Mesenteric fat pad (tissue), 1 donor: ENCODE measurements at places on chromosomes 16 and 17.

- DNase-seq = no peak
Measured at GRCh38 chr16:50706250-50706649, 12.8 kb downstream of the NOD2 start.

GRCh38 chr17:18318771-18319450 is 3.8 kb downstream of the SMCR8 start:
- no peak for DNase-seq

GRCh38 chr17:80758481-80759376 is 214.1 kb downstream of the RPTOR start:
- peak; percentile 43 for DNase-seq

DNA sequence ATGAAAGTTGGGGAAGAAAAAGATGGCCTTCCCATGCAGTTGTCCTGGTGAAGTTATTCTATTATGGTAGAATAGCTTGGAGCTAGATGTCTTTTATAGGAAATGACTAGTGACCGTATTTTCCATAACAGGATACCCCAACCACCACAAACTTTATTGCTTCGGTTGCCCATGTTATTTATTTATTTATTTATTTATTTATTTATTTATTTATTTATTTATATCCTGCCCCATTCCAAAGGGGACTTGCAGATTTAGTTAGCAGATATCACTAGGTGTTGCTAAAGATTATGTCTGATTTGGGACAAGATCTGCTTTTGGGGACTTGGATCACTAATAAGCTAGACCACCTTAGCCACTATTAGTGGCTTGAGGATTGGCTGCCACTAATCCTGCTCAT is 68.3 kb downstream of the ARHGAP44 start:
- DNase-seq = no peak

DNA sequence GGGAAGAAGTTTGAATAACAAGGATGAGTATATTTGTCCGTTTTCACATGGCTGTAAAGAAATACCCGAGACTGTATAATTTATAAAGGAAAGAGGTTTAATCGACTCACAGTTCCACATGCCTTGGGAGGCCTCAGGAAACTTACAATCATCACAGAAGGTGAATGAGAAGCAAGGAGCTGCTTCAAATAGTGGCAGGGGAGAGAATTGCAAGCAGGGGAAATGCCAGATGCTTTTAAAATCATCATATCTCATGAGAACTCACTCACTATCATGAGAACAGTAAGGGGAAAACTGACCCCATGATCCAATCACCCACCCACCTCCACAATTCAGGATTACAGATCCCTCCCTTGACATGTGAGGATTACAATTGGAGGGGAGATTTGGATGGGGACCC is 212.8 kb upstream of the CDH8 start:
- DNase-seq = no peak

GRCh38 chr17:14156689-14157088 is 80.0 kb downstream of the CDRT15 start:
- no peak for DNase-seq

DNA sequence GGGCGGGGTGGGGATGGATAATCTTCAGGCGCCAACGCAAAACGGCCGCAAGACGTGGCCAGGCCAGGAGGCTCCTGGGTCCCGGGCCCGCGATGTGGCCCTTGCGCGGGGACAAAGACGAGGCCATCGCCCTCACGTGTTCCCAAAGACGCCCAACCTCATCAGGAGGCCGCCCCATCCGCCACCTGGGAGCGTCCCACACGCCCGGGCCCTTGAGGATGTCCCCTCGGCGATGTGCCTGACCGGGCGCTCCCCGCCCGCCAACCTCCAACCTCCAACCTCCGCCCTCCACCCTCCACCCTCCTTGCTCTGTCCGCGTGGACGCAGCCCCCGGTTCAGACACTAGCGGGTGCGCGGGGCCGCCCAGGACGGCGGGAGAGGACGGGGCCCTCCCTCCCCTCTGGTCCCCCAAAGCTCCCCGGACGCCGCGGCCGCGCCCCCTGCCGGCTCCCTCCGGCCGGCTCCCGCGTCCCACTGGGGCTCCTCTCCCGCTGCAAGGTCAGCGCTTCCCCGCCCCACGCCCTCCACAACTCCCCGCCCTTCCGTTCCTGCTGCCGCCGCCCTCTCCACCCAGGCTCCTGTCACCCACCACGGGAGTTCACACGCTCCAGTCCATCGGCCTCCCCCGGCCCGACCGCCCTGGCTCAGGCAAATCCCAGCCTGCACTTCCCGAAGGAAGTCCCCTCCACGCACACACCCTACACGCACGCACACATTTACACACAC is 250.8 kb upstream of the RPL38 start:
- peak; percentile 81 for DNase-seq

DNA sequence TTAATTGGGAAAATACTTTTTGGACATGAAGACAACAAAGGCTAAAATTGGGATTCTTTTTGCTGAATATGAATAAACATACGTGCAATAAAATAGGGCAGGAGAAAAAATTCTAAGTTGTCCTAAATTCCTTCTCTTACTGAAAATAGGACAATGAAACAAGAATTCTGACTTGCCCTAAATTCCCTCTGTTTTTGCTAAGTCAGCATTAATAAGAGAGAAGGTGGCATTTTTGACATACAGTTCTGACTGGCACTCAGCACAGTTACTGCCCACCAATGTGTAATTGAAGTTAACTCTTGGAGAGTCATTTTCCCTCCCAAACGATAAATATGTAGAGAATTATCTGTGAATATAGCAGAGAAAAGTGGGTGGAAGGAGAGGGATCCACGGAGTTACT is 1021.1 kb upstream of the CDH8 start:
- no peak for DNase-seq

DNA sequence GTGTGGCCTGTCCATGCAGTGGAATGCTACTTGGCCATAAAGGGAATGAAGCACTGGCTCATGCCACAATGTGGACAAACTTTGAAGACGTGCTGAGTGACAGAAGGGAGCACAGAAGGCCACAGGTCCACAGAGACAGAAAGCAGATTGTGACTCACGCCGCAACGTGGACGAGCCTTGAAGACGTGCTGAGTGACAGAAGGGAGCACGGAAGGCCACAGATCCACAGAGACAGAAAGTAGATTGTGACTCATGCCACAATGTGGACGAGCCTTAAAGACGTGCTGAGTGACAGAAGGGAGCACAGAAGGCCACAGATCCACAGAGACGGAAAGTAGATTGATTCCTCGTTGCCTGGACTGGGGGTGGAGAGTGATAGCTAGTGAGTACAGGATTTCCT is 19.2 kb downstream of the ZC3H18 start:
- DNase-seq = no peak

DNA sequence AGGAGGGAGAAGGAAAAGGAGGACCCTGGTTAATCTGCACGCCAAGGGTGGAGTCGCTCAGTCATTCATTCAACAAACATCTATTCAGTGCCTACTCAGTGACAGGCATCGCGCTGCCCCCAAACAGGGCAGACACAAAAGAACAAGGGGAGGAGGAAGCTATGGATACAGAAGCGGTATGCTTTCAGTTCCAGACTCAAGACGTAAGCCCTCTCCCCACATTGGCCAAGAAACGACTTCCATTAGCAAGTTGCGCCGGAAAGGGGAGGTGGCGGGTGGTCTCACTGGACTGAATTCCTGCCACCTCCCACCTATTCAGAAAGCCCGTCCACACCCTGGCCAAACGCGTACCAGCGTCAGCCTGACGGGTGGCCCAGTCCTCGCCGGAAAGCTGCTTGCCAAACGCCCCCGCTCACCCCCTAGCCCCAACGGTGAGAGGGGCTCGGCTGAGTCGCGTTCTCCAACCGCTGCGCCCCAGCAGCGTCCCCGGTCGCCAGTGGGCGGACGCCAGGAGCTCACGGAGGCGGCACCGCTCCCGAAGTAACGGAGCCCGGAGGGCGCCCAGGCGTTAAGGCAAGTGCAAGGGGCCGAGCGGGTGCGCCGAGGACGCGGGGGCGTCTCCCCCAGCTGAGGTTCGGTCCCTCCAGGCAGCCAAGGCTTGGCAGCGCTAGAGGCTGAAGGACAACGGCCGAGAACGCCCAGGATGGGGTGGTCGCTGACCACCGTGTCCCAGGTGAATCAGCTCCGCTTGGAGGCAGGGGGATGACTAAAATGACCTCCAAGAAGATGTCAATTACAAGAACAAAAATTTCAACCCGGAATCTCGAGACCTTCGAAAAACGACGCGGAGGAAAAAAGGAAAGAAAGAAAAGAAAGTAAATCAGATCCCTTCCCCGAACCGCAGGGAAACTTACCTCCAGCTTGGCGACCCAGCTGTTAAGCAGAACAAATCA is 470.7 kb downstream of the SOX9 start:
- no peak for DNase-seq

DNA sequence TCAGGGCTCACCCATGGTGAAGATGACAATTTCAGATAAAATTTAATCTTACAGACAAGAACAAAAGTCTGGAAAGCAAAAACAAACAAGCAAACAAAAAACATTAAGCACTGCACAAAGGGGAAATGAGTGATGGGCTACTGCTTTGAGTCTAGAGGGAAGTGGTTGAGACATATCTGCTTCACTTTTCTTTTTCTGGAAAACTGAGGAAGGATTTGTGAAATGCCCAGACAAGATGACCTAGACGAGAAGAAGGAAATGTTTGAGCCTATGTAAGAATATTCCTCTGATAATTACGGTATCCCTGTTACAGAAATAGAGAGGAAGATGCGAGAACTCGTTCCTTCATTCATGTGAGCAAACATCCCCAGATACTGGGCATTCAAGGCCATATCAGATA is 11.5 kb upstream of the HYDIN start:
- DNase-seq = no peak

DNA sequence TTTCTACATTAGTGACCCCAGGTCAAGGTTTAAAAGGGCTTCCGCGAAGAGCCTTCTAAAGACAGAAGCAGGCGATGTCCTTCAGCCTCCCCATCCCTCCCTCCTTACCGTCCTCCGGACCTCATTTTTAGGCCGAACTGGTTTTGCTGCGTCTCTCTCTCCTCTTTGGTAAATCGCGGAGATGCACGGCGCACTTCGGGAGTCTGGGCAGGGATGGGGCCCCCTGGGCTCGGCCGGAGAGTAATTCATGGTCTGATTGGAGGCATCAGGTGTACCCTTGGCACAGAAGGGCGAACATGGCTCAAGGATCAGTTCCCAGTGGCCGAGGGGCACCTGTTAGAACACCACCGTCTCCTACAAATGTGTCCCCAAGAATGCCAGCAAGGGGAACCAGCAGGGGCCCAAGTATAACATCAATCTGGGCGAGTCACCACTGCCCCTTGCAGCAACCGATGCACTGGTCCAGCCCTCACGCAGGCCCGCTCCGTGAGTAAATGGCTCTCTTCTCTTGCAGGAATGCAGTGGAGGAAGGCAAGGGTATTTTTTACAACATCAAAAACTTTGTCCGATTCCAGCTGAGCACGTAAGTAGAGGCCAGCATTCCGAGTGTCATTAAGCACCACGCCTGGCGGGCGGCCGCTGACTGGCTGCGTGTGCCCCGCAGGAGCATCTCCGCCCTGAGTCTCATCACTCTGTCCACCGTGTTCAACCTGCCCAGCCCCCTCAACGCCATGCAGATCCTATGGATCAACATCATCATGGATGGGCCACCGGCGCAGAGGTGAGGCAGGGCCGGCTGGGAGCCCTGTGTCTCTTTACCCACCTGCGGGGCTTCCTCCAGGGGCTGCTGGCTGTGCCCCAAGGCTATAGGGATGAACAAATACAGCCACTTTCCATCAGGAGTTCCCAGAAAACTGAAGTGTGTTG is 45.6 kb downstream of the MEAK7 start:
- DNase-seq = peak; percentile 84

DNA sequence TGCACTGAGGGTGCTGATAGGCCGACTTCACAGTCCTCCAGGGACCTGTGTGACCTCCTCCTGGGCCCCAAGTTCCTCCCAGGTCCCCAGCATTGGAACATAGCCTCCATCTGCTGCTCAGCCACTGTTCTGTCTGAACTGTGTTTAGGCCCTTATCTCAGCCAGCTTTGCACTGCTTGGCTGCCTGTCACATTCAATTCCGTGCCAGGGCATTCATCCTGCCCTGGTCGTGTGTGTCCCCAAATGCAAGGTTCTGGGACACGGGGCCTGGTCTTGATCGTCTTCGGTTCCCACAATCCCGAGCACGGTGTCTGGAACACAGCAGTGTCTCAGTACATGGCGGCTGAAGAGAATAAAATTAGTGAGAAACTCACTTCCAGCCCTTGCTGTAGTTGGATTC is 69.9 kb upstream of the NFAT5 start:
- DNase-seq = no peak

GRCh38 chr17:1147664-1148063 is 32.1 kb downstream of the ABR start:
- DNase-seq = no peak

DNA sequence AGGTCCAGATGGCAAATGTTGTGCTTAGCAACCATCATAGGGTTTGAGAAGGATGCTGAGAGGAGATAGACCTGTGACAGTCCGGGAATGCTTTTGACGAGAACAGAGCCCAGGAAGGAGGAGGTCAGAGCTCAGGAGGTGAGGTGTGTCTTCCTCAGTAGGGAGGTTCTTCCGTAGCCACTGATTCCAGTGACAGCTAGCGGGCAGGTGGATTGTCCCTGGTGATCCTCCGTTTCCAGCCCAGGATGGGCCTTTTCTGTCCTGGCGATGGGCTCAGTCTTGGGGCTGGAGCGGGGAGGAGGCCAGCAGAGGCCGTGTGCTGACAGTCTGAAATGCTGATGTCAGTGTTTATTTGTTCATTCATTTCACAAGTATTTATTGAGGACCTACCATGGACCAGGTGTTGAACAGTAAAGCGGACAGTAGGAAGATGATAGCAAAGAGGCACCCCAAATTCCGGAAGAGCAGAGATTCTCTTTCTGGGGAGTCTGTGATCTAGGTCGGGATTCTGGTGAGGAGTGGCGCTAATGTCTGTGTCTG is 38.8 kb downstream of the KIAA0513 start:
- DNase-seq = no peak

- no peak for DNase-seq
Measured at GRCh38 chr17:81993729-81994592, 16.5 kb downstream of the ASPSCR1 start.

DNA sequence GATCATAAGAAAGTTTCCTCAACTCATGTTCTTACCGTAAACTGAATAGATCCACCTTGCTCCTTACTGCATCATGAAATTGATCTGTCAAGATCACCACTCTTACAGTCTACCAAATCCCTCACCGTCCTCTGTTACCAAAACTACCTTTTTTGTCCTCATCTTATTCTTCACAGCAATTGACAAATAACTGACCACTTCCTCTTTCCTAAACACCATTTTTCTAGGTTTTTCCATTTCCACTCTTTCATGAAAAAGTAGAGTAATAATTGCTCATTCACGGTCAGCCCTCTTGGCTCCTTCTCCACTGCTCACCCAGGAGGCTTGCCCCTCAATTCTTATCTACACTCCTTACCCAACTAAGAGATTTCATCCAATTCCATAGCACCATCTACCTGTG is 44.9 kb downstream of the ABCA5 start:
- no peak for DNase-seq

DNA sequence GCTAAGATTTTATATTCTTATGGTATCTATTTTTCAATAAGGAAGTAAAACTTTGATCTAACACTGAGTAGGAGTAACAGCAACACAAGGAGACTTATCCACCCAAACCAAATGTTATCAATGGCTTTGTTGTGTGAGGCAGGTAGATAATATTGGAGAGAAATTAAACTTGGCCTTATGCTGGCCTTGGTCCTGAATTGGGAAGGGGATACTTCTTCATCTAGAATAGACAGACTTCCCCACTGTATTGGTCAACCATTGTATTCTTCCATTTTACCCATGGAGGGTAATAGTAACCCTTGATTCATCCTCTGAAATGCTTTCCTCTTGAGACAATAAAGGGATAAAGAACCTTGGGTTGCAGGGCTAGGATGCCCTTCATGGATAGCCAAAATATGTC is 76.3 kb upstream of the ANKFN1 start:
- no peak for DNase-seq

GRCh38 chr17:65058593-65058992 is 2.1 kb upstream of the GNA13 start:
- DNase-seq = no peak
